ENCODE measurements at places on chromosomes 5 and 9.

DNA sequence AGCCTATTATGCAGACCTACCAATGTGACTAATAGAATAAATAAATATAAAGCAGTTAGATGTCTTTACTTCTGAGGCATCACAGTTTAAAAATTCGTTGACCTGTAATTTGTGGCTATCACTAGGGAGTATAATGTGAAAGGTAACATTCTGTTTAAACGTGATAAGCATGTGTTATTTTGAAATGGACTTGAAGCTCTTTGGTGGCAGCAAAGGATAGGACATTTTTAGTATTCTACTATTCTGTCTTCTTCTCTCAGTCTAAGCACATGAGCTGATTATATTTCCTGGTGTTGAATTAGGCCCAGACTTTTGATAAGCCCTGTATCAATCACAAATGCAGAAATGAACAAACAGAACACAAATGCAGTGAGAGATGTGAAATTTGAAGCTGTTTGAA is 974.0 kb upstream of the CDH10 start:
- no peak for DNase-seq
- H3K4me3 ChIP-seq = no peak overlapping the region
- no peaks in the 10 kb centered on the region for H3K36me3 ChIP-seq
- no peak overlapping the region for H3K27ac ChIP-seq
- no peaks in the 10 kb centered on the region for H3K27me3 ChIP-seq

DNA sequence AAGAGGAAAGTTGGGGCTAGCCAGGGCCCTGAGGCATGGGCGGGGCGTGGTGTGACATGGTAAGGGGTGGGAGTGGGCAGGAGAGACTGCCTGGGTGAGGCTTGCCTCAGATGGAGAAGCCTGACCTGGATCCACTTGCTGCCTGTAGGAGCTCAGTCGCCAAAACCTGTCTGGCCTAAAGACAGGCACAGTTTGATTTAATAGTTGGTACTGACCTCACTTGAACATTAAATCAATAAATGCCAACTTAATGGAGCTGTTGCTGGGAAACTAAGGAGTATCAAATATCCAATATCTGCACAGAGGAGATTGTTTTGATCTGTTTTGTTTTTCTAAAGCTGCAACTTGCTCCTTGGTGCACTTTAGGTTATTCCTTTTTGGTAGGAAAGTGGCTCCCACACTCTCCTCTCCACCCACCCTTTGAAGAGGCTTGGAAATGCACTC is 86.4 kb downstream of the RCL1 start:
- no peak overlapping the region for H3K27ac ChIP-seq
- no peaks in the 10 kb centered on the region for H3K27me3 ChIP-seq
- H3K4me3 ChIP-seq = no peak overlapping the region
- DNase-seq = no peak
- no peaks in the 10 kb centered on the region for H3K4me1 ChIP-seq
- no peaks in the 10 kb centered on the region for H3K36me3 ChIP-seq

DNA sequence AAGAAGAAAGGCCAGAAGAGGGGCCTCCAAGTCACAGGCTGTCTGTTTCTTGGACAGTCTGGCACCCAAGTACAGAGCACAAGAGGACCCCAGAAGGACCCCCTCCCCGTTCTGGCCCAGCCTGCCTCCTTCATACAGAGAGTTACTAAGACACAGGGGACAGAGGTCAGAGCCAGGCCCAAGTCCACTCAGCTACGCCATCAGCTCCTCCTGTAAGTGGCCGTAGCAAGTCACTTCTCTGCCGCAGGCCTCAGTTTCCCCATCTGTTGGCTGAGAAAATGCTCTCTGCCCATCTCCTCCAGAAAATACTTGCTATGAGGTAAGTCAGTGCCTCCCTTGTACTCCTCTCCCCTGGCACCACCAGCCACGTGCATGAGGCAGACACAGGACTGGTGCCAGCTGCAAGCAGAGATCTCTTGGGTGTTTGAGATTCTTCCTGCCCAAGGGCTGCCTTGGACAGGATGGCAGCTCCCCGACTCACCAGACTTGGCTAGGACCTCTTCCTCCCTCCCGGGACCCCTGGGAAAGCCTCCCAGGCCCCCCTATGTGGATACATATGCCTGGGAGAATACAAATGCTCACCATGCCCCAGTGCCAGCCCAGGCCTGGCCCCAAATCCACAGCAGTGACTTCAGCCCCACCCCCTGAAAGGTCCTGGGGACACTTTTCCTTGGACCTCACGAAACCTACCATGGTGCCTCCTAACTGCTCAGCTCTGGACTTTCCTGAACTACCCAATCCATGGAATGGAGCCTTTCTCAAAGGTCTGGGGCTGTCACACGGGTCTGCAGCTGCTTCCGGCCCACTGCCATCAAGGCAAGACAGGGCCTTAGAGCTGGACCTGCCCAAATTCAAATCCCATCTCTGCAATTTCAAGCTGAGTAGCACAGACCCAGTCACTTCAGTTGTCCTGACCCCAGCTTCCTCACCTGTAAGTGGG is 5.1 kb downstream of the EEIG1 start:
- no peak overlapping the region for H3K27ac ChIP-seq
- peaks cover 68% of the 10 kb centered on the region for H3K4me1 ChIP-seq
- no peak for DNase-seq

DNA sequence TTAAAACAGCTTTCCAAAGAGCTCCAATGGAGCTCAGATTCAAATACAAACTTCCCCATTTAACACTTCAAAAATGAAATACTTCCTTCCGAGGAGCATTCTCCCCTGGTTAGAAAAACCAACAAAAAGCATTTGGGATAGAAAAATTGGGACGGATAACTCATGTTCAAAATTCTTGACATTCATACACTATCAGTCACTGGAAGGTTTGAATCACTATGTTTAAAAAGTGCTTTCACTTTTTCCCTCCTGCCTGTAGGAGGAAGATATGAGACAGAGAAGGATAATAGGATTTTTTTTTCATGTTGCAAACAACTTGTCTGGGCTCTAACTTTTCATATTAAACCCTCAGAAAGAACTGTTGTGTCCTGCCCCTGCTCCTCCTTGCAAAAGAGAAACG is 412.0 kb downstream of the ACTL7B start:
- H3K36me3 ChIP-seq = no peaks in the 10 kb centered on the region
- no peak overlapping the region for H3K4me3 ChIP-seq
- H3K4me1 ChIP-seq = no peaks in the 10 kb centered on the region
- H3K27me3 ChIP-seq = no peaks in the 10 kb centered on the region
- no peak overlapping the region for H3K27ac ChIP-seq

DNA sequence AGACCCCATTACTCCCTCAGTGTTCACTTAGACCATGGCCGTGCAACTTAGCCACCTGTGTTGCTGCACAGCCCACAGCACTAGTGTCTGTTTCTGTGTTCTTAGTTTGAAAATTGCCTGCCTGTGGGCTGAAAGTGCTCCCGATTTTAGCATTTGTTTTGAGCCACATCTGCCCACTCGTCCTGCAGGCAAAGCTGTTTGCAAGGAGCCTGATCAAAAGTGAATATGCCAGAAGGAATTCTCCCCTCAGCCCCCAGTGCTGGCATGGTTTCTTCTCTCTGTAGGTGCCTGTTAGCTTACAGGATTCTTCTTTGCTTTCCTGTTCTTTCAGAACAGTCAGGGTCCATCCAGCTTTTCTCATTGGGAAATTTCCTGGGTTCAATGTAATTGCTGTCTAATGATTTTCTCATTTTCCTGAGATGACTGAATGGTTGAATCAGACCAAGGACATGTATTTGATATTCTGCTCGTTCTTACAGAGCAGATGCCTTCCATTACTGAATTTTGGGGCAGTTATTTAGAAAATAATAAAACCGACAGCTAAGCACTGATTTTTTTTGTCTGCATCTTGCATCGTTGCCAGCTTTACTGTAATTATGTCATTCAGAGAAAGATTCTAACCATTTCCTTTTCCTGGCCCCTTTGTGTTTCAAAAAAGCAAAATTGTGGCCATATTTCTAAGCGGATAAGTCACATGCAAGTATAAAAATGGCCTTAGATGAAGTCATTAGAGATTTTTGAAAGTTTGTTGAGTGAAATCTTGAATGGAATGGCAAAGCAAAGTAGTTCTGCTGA is 111.1 kb upstream of the CKMT2 start:
- no peaks in the 10 kb centered on the region for H3K27me3 ChIP-seq
- no peaks in the 10 kb centered on the region for H3K4me1 ChIP-seq
- no peak overlapping the region for H3K4me3 ChIP-seq
- no peak overlapping the region for H3K27ac ChIP-seq

DNA sequence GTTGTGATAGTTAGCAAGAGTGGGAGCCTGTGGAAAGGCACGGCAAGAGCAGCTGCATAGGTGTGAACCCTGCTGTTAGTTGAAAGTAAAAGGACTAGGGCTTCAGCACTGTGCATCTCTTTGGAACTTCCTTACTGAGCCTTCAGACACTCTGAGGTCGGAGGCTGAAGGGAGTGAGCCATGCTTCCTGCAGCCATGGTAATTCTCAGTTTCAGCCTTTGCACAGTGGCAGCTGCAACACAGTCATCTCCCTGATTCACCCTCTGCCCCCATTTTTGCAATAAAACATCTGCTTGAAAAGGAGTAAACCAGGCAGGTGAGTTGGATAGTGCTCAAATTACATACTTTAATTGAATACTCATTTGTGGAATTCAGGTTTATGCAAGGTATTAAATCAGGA is 6.5 kb upstream of the TLE4 start:
- no peak overlapping the region for H3K4me3 ChIP-seq
- H3K4me1 ChIP-seq = no peaks in the 10 kb centered on the region
- DNase-seq = no peak
- no peak overlapping the region for H3K27ac ChIP-seq
- no peaks in the 10 kb centered on the region for H3K36me3 ChIP-seq
- peaks cover 7% of the 10 kb centered on the region for H3K27me3 ChIP-seq

DNA sequence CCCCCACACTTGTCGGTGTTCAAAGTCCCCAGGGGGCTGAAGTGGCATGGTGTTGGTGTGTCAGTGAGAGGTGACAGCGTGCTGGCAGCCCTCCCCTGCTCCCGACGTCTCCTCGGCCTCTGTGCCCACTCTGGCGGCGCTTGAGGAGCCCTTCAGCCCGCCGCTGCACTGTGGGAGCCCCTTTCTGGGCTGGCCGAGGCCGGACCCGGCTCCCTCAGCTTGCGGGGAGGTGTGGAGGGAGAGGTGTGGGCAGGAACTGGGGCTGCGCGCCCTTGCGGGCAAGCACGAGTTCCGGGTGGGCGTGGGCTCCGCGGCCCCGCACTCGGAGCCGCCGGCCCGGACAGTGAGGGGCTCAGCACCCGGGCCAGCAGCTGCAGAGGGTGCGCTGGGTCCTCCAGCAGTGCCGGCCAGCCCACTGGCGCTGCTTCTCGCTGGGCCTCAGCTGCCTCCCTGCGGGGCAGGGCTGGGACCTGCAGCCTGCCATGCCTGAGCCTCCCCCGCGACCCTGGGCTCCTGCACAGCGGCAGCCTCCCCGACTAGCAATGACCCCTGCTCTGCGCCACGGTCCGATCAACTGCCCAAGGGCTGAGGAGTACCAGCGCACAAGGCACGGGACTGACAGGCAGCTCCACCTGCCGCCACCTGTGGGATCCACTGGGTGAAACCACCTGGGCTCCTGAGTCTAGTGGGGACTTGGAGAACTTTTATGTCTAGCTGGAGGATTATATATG is 224.1 kb upstream of the RIOK2 start:
- H3K4me1 ChIP-seq = no peaks in the 10 kb centered on the region
- H3K36me3 ChIP-seq = no peaks in the 10 kb centered on the region
- no peak for DNase-seq
- H3K4me3 ChIP-seq = no peak overlapping the region
